Effector memory CD8-positive, alpha-beta T cell (primary cell): ENCODE measurements at places on chromosomes 7 and 10.

DNA sequence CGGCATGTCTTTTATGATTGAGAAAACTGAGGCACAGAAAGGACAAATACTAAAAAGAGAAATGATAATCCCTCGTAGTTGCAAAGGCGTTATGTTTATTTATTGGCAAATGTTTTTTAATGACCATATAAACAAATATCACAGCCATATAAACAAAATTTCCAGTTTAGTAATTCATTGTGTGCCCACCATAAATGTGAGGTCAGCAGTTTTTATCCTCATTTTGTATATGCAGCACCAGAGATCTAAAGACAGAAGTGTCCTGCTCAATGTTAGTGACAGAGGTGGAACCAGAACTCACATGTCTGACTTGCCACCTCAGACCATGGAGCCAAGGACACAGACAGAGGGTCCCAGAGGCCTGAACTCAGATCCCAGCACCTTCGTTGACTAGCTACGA, 14.1 kb downstream of the CNNM1 start:
- no peak overlapping the region for H3K4me3 ChIP-seq
- DNase-seq: no peak
- H3K27ac ChIP-seq: no peak overlapping the region
- H3K36me3 ChIP-seq: no peaks in the 10 kb centered on the region
- H3K4me1 ChIP-seq: no peaks in the 10 kb centered on the region

GRCh38 chr7:16975712-16976111, 93.9 kb upstream of the AGR3 start:
- no peaks in the 10 kb centered on the region for H3K36me3 ChIP-seq
- no peak for DNase-seq
- no peak overlapping the region for H3K27ac ChIP-seq

DNA sequence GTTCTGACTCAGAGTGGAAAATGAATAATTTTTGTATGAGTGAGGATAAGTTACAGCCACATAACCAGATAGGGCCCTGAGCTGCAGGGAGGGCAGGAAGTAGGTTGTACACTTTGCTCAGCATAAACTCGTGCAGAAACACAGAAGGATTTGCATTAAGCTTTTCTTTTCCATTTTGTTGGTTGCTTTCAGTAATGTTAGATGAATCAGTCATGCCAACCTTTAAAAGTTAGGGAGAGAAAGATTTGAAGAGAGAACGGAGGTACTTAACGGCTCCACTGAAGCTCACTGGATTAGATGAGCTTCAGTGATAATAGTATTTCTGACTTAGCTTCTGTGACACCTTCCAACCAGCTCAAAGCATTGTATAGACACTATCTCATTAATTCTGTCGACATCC, 348.1 kb downstream of the GATA3 start:
- H3K4me1 ChIP-seq: peaks cover 65% of the 10 kb centered on the region
- no peaks in the 10 kb centered on the region for H3K27me3 ChIP-seq
- H3K36me3 ChIP-seq: peaks cover 9% of the 10 kb centered on the region
- H3K27ac ChIP-seq: peak overlapping the region; percentile 98
- H3K4me3 ChIP-seq: peak overlapping the region; percentile 82
- no peak for DNase-seq

DNA sequence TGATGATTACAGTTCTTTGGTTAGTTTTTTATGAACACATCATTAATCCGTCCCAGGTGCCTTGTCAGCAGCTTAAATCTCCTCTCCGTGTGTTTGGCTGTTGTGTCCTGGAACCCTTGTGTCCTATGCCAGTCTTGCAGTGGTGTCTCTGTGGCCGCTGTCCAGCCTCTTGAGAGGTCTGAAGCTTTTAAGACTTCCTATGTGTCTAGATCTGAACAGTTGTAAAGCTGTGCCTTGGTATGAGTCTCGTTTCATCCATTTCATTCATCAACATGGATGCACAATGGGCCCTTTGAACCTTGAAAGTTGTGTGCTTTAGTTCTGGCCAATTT, 16.7 kb downstream of the LMTK2 start:
- H3K4me3 ChIP-seq: no peak overlapping the region
- no peak overlapping the region for H3K27ac ChIP-seq
- no peak for DNase-seq
- peaks cover 35% of the 10 kb centered on the region for H3K4me1 ChIP-seq

DNA sequence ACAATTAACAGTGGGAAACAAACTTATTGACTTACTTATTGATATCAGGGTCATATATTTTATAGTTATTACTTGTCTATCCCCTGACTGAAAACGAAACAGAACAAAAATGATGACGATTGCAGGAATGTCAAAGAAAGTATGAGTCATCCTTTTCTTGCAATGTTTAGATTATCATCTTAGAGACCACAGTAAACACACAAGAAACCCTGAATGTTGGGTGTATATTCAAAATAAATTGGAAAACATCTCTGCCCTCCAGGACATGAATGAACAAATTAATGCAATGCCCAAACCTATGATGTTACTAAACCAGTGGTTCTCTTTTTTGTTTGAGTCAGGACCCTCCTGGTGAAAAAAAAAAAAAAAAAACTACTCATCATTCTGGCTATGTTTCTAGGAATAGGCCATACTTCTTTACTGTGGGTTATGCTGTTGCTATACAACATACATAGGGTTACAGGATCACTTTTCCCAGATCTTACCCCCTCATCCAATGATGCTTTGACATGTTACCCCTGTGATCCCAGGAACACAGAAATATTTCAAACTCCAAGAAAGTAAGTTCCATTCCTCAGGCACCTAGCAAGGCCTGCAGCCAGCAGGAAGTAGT, 623.4 kb upstream of the IGFBP3 start:
- no peak for DNase-seq
- H3K27me3 ChIP-seq: no peaks in the 10 kb centered on the region
- H3K4me1 ChIP-seq: no peaks in the 10 kb centered on the region
- no peak overlapping the region for H3K27ac ChIP-seq
- H3K4me3 ChIP-seq: no peak overlapping the region
- no peaks in the 10 kb centered on the region for H3K36me3 ChIP-seq
